ENCODE measurements at places on chromosomes 1 and 21.

DNA sequence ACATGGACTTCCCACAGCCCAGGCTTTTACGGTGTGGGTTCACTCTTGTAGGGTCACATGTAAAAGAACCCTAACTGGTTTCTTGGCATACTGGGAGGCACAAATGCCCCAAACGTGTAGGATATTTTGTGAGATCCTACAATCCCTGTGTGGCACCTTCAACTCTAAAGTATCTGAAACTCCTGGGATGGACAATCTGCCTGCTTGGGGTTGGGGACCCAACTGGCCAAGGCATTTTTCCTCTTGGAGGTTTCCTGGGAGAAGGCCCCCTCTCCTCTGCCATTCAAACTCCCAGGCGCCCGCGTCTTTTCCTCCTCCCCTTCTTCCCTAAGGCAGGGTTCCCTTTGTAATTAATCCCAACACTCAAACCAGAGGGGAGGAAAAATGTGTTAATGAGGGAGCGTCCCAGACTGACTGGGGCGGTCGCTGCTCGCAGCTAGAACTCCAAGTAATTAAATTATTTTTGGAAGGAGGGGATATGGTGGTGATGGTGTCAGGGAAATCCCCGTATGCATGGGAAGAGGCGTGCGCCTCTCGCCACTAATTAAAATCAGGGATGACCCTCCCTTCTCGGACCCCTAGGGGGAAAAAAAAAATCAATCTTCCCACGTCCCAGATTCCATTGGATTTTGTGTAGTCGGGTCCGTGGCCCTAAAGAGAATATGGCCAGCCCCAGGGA, 681 bp upstream of the VANGL2 start:
- no peak for DNase-seq

DNA sequence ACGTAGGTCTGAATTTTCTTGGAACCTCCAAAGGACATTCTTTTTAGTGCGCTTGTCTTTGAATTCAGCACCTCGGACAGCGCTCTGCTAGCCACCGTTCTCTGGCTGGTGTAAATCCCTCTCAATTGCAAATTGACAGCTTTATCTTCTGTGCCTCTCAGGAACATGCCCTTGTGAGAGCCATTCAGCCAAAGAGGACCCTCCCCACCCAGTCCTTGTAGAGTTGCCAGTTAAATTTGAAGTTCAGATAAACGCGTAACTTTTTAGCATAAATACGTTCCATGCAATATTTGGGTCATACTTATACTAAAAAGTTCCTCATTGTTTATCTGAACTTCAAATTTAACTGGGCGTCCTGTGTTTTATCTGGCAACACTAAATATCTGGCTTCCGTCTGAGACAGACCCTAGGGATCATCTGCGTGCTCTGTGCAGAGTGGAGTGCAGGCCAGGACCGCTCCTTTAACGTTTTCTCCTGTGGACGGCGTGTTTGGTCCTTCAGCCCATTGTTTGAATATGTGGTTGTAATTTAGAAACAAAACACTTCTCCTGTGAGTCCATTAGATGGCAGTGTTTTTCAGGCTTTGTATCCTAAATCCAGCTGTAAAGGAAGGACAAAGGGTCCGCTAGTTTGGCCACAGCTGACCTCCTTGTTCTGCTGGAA, 7.0 kb downstream of the KCNAB2 start:
- no peak for DNase-seq

DNA sequence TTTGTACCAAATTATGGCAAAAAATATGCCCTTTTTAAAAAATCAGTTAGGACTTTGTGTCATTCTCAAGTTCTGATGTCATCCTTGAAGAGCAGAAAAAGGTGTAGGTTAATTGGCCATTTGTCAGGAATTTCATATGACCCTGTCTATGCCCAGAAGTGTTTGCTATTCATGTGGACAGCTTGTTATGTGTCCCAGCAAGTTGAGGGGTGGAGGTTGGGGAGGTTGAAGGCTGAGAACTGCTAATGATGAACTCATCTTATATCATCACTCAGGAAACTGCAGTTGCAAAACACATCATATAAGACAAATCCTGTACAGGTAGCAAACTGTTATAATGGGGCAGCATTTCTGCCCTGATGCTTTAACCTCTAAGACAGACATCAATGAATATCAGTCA, 106.5 kb downstream of the PHTF1 start:
- no peak for DNase-seq

DNA sequence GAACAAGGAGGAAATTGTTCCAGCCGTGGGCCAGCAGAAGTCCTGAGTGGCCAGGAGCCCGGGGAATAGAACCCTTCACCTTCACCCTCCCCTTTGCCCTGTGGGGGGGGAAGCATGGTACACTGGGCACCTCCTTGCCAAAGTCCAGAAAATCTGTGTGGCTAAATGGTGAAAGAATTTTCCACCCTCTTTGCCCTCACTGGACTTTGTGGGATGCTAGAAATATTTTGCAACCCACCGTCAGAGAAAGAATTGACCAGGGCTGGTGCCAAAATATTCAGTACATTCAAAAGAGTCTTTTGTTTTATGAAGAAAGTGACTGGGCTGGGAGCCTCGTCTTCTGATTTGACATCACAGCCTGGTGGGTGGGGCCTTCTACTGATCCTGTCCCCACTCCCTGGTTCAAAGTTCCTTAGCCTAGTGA, 14.6 kb downstream of the NFASC start:
- no peak for DNase-seq

DNA sequence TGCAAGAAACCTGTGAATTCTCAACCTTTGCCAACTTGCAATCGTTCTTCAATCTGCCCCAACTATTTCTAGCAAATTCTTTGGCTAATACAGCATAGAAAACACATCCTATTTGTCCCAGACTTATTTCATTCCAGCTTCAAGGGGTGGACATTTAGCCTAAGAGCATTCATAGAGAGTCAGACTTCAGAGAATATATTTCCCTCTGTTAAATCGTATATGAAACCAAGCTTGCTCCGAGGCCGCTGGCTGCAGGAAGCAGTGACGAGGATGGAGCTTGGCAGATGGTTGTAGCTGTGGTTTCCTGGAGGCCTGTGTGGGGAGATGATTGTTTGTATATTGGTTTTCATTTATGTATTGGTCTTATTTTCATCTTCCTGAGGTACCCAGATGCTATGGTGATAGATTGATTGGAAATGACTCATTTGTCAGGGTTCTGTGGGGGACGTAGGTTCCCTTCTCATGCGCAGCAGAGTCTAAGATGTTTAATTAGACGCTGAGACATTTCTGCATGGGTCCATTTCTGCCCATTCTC, 26.1 kb downstream of the MAN1C1 start:
- DNase-seq, result no peak

DNA sequence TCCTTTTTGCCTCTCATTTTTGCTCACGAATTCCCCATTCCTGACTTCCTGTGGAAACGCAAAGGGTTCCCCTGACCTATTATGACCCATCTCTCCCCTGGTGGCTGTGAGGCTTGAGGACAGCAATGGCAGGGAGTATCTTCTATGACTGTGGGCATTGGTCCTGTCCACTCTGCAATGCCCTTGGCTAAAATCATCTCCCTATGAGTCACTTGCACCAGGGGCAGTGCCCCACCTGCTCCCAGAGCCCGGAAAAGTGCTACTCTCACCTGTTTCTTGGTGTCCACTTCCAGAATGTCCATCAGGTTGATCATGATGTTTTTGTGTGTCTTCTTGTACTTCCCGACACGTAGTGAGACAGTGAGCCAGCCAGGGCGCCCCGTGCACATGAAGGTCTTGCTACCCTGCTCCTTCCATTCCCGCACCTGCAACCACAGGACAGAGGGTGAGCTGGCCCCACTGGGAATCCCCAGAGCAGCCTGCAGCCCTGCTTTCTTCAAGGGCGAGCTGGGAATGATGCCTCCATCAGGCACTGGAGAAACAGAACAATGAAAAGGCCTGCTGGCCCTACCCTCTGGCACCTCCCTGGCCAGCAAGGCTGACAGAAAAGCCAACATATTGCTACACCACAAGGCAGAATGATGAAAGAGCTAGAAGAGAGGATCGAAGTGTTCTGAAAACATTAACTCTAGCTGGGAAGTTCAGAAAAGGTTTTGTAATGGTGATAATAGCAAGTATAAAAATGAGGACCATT, 3.5 kb downstream of the DHCR24 start:
- DNase-seq, result no peak

GRCh38 chr1:222923506-222923905, 108.7 kb downstream of the DISP1 start:
- DNase-seq, result no peak

DNA sequence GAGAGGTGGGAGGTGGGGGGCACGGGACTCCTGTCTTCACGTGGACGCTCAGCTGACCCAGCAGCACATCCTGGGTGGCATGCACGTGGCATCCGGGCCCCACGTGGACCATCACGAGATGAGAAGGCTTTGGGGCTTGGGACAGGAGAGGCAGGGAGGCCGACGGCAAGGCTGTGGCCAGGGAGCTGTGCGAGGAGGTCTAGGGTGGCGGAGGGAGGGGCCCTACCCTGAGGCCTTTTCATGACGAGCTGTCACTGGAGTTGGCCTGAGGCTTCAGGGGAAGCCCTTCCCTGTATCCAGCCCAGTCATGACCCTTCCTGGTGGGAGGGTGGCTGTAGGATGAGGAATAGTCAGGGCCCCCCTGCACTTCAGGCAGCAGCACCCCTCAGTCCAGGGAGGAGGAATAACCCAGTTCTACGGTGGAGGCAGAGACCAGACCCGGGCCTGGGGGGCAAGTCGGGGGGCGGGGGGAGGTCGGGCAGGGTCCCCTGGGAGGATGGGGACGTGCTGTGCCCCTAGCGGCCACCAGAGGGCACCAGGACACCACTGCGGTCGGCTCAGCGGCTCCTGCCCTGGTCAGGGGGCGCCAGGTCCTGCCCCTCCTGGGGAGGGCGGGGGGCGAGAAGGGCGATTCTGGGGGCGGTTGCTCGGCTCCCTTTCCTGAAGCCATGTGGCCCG, 2.0 kb upstream of the PERM1 start:
- peak; percentile 90 for DNase-seq

DNA sequence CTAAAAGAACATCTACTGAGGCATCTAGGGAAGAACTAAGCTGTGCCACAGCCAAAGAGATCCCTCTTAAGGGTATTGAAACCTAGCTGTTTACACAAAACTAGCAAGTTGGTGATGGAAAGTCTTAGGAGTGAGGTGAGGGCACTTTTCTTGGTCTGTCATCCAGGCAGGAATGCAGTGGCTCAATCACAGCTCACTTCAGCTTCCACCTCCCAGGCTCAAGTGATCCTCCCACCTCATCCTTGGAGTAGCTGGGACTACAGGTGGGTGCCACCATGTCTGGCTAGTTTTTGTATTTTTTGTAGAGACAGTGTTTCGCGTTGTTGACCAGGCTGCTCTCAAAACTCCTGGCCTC, 2.4 kb downstream of the PLEKHO1 start:
- no peak for DNase-seq

DNA sequence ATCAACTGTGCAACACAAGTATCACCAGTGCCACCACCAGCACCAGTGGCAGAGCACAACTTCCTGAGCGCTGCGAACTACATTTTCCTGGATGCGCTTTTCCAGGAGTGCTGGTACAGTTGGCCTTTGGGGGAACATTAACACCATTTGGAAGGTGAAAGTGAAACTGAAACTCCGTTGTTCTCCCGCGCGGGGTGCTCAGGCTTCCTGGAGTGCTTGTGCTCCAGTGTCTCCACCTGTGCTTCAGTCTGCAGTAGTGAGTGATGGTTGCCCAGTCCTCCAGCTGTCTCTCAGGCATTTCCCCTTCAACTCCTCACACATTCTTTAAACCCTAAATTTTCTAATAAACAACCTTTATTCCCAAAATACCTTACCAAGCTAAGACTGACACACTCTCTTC, 187.8 kb downstream of the LRRIQ3 start:
- DNase-seq, result no peak

DNA sequence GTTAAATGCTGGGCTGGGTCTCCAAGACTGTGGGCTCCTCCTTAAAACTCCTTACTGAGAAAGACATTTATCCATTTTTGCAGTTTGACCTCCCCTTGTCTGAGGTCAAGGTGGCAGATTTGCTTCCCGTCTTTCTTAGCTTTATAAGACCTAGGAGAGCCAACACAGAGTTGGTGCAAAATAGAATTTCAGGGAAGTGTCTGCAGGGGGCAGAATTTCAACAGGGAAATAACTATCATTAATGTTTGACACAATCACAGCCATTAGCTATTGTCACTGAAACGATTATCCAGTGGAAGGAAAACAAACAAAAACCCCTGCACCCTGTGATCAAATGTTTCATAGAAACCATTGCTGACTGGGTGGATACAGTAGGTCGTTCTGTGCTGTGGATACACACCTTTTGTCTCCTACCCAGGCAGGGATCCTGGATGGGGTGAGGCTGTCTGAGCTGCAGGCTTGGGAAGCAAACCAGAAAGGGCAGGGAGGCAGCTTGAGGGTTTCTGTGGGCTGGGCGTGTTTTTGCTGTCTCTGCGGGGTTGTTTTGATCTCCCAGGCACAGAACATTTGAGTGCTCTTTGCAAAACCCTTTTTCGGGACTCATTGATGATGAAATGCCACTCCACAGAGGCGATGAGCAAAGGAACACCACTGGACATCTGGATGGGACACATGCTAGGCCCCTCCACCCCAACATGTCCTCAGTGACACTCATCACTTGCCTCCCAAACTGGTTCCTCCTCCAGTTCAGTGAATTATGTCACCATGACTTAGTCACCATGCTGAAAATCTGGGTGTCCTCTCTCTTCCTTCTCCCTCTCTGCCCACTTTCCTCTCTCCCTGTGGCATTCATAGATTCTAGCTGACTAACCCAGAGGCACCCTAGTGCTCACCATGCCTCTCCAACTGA, 94.2 kb upstream of the SERBP1 start:
- DNase-seq, result no peak

GRCh38 chr1:208085655-208086515, 158.3 kb downstream of the PLXNA2 start:
- no peak for DNase-seq

Measured in GM12892 (cell line).